ENCODE measurements at places on chromosomes 5 and 9. TPM values are rescaled to one million over a fixed set of nuclear protein-coding genes. Genes with fewer than 3 reads are reported as not detected.

DNA sequence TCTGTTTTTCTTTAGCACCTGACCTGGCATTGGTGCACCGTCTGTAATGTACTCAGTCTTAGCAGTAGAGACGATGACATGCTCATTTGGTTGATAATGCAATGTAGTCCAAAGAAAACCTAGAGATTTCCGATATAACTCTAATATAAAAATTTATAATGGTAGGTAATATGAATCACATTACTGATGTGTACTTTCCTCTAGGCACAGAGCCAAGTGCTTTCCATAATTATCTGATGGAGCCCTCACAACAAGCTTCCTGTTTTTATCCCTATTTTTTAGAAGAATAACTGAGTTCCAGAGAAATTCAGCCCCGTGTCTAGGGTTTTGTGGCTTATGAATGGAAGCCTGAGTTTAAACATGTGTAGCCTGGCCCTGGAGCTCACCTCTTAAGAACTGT lies 53.7 kb downstream of the KDM4C start:
- no peaks in the 10 kb centered on the region for H3K4me1 ChIP-seq
- no peak overlapping the region for H3K27ac ChIP-seq
- no peaks in the 10 kb centered on the region for H3K27me3 ChIP-seq

DNA sequence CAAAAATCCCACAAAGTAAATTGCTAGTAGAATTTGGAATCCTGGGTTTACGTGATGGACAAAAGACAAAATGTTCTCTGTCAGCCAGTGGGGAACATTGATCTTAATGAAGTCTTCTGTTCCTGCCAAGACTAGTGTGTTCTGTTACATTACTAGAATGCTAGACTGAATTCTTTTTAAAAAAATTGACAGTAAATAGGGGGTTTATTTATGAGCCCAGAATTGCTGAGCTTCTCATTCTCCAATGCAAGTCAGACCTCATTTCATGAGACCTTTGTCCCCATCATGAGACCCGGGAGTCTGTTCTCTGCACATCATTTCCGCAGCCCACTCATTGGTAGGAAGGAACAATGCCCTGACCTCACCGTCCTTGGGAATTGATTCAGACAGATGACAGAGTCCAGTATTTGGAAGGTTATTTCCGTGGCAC lies 173.8 kb upstream of the OTULINL start:
- H3K4me1 ChIP-seq: no peaks in the 10 kb centered on the region
- H3K27ac ChIP-seq: no peak overlapping the region
- no peaks in the 10 kb centered on the region for H3K36me3 ChIP-seq
- no peaks in the 10 kb centered on the region for H3K27me3 ChIP-seq

- no peaks in the 10 kb centered on the region for H3K27me3 ChIP-seq
- DNase-seq: no peak
- no peak overlapping the region for H3K27ac ChIP-seq
- no peaks in the 10 kb centered on the region for H3K4me1 ChIP-seq
- H3K4me3 ChIP-seq: no peak overlapping the region
Measured at GRCh38 chr9:87657190-87657589, 68.7 kb upstream of the CTSL start.

GRCh38 chr5:75694781-75695180 lies 22.5 kb downstream of the POC5 start:
- no peak overlapping the region for H3K27ac ChIP-seq
- H3K27me3 ChIP-seq: no peaks in the 10 kb centered on the region
- H3K4me1 ChIP-seq: no peaks in the 10 kb centered on the region
- DNase-seq: no peak
- H3K36me3 ChIP-seq: peaks cover 11% of the 10 kb centered on the region
- H3K4me3 ChIP-seq: no peak overlapping the region

GRCh38 chr5:119373449-119373858 lies 17.6 kb downstream of the TNFAIP8 start:
- no peak for DNase-seq
- no peaks in the 10 kb centered on the region for H3K27me3 ChIP-seq
- H3K36me3 ChIP-seq: no peaks in the 10 kb centered on the region
- H3K4me1 ChIP-seq: no peaks in the 10 kb centered on the region
- H3K4me3 ChIP-seq: no peak overlapping the region

Gene PTGES
- 2.9 TPM for total RNA-seq

Gene NEURL1B
- 20.2 TPM for total RNA-seq
